Midbrain (tissue), 1 donor: ENCODE measurements at places on chromosomes 5 and 9.

DNA sequence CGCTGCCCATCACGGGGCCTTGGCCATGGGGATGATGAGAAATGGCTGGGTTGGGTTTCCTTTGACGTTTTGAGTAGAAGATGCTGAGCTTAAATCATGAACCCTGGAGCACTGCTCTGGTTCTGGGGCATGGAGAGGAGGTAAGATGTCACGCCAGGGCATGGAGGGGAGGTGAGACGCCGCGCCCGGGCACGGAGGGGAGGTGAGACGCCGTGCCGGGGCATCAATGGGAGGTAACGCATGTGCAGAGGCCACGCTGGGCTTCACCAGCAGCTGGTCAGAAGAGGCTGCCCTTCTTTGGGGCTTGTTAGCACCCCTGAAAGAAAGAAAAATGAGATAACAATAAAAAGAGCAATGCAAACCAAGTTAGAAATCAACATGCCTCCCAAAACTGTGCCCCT is 322.5 kb upstream of the IRX4 start:
- no peak for DNase-seq

DNA sequence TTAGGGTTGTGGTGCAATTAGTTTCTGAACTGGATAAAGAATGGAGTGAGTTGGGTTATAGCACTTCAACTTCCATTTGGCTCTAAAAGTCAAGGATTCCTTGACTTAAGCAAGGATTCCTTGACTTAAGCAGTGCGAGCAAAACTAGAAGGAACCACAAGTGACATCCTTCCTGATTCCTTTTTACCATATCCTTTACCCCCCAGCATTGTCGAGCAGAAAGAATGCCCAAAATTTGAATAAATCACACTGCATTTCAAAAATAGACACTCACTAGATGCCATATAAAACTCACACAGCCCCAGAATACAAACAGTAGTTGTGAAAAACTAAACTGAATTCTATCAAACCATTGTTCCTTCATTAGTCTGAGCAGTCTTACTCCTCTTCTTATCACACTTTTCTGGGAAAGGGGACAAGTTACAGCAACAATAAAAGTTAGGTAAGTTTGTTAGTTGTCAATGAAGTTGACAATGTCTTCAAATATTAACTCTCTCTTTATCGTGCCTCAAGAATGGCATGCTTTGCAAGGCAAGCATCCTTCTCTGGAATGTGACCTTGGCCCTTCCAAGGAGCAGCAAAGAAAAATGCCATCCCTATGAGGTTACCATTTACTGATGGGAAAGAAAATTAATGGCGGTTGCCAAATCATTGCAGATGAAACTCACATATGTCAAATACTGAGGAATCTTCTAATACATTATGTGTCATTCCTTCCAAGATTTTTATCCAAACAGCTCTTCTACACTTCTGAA is 273.3 kb upstream of the ANKRD55 start:
- DNase-seq: no peak

DNA sequence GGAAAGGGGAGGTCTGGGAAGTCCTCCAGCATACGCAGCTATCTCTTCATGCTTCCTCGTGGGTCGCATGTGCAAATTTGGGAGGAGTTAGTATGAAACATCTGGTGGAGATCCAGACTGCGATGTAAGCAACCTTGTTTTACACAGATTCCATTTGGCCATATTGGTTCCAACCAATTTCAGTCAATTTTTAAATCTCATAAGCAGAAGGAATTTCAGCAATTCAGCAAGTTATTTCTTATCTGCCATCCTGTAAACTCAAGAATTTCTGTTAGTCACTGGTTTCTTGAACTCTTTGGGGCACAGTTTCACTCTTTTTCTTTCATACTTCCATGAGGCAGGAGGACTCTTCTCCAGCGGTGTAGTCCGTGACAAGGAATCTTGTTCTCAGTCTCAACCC is 130.4 kb upstream of the CLINT1 start:
- no peak for DNase-seq

GRCh38 chr9:96135753-96136290 is 166.2 kb downstream of the HSD17B3 start:
- DNase-seq: no peak

- DNase-seq: no peak
Measured at GRCh38 chr5:135171336-135171735, 137.3 kb upstream of the PITX1 start.

- DNase-seq: no peak
Measured at GRCh38 chr9:136533775-136534157, 12.1 kb downstream of the NOTCH1 start.

DNA sequence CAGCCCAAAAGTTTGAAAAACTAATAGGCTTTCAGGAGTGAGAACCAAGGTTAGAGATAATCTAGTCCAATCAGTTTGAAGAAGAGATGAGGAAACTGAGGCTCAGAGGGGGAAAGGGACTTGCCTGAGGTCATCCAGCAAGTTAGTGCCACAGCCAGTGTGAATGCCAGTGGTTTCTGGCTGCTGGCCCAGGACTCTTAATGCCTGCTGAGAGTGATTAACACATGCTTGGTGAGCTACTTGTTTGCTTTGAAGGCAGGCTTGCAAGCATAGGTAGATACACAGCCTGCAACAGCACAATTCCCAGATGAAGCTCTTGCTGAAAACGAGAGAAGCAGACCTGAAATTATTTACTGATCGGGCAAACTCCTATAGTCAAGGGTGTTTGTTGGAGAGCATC is 591.6 kb upstream of the SGCD start:
- no peak for DNase-seq

DNA sequence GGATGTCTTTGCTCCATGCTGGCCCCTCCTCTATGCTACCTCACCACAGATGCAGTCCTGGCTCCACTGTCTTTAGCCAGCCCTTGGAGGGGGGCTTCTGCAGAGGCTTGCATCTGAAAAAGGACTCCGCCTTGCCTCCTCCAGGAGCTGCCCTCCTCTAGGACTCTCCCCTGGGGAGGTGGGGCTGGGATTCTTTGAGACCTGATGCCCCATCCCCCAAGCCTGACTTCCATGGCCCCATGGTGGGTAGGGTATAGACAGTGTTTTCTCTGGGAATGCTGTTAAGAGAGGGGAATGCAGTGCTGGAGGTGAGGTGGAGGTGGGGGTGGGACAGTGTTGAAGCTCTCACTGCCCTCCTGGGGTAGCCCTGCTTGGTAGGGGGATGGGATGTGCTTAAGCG is 14.3 kb downstream of the JADE2 start:
- no peak for DNase-seq

DNA sequence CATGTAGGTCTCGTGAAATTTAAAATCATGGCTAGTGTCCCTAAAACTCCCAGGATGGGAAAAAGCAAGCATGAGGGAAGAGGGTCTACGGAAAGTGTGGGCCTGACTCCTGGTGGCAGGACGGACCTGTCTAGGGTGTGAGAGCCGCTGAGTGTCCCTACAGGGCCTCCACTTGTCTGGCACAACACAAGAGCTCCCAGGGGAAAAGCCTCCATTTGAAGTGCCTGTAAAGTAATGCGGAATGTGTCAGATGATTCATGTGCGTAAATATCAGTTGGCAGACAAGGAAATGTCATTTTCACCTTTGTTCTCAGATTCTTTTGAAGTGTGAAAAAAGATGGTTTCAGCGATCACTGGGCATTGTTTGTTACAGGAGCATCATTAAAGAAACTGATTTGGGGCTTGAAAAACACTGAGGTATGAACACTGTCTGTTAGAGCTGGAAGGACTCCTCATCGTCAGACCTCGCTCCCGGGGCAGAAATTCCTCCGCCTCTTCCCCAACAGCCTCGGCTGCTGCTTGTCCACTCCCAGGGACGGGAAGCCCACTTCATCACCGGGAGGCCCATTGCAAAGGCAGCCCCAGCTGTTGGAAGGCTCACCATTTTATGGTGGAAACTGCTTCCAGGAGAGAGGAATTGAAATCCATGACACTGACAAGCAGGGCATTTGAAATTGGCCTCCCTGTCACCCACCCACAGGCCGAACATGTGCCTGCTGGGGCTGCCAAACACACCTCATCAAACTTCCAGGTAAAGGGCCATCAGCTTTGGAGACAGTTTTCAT is 240.8 kb downstream of the FSTL4 start:
- DNase-seq: no peak

DNA sequence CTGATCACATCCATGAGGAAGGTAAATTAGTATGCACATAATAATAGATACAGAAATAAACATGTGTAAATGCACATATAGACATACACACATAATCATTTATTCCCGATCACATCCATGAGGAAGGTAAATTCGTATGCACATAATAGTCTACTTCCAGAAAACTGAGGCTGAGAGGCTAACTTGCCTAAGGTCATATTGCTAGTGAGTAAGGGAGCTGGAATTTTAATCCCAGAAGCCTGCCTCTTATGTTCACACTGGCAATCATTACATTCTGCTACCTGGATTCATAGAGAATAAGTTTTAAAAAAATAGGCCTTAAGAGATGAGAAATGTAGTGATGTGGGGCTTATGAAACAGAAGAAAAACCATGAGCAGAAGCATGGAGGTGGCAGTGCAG is 716.3 kb downstream of the BRINP1 start:
- no peak for DNase-seq

- no peak for DNase-seq
Measured at GRCh38 chr5:23445573-23445972, 61.8 kb upstream of the PRDM9 start.

DNA sequence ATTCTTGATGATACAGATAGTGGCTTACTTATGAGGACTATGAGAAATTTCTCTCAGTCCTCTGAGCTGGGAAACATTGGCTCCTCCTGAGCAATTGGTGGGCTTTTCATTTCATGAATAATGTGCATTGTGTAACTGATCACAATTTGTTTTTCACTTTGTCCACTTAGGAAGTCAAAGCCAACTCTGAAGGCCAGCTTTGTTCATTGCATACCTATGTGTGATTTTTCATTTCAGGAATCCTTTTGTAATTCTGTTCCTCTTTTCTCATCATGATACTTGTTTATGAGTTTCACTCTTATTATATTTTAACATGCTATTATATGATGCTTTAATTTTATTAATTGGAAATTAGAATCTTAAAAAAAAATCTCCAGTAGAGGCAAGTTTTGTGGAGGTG is 483.0 kb downstream of the EBF1 start:
- DNase-seq: no peak

- no peak for DNase-seq
Measured at GRCh38 chr9:95822583-95823431, 52.7 kb upstream of the ERCC6L2 start.

- no peak for DNase-seq
Measured at GRCh38 chr9:20698782-20699181, 14.7 kb downstream of the FOCAD start.

DNA sequence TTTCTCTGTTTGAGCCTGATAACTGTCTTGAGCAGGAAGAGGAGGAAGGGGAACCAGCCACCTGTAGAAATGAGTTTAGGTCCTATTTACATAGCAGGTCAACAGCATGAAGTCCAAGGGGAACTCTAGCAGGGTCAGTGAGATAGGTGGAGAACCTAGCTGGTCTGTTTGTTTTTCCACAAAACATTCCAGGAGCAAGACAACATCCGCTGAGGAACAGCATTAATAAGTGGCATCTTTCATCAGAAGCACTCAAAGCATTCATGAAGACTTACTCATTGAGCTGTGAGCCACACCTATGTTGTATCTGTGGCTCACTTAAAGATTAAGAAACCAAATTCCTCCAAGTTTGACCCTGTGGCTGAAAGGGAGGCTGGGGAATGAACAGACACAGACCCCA is 115.9 kb downstream of the ACTBL2 start:
- DNase-seq: no peak

- no peak for DNase-seq
Measured at GRCh38 chr5:65125591-65126541, 355.9 kb downstream of the ADAMTS6 start.

- no peak for DNase-seq
Measured at GRCh38 chr9:95368377-95369160, 51.1 kb upstream of the FANCC start.

DNA sequence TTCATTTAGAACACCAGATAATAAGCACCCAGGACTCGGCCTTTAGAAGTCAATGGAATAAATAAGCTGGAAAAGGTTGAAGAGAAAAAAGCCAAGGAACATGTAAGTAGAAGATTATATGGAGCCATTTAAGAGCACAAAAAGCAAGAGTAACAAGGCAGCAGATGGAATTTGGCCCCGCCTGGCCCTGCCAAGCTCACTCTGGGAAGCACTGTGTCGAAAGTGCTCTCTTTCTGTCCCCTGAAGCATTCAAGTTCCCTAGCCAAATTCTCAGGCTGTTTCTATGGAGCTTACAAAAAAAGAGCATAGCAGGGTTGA is 73.0 kb upstream of the GPR151 start:
- DNase-seq: peak; percentile 76

DNA sequence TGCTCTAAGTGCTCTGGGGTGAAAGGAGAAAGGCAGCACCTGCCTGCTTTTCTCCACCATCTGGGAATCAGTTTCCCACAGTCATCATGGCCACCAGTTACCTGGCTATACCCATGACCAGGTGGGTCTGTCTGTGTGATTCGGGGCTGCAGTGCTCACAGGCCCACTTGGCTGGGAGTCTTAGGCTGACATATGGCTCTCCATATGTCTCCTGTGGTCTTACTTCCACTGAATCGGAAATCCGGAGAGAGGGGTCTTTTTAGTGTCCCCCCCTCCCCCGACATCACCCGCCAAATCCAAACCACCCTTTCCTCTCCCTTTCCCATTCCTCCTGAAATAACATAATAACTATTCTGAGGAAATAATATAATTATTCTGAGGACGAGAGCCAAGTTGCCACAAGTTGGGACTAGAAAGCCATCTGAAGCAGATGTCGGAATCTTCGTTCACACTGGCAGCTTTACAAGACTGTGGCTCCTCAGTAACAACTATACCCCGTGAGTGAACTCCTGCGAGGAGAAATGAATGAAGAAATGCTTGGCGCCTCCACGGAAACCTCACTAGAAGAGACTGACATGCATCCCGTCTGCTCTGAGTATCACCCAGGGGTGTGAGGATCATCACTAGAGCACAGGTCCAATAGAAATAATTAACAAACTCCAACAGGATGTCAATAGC is 143.4 kb downstream of the MYO10 start:
- DNase-seq: no peak

DNA sequence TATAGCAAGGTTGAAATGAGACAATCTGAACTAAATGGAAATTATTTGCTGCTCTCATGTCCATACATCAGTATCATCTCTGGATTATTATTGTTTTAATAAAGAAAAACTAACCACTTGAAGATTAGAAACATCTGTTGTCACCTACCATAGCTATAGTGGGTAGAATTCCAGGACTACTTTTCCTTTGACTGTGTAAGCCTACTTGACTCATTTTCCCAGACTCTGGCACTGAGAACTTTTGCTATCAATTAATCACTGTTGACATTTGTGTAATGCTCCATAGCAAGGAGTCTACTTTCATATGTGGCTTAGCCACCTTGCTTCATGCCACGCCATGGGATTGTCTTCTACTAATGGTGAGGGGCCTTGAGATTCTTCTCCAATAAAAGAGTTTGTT is 59.9 kb upstream of the ARRDC3 start:
- no peak for DNase-seq

DNA sequence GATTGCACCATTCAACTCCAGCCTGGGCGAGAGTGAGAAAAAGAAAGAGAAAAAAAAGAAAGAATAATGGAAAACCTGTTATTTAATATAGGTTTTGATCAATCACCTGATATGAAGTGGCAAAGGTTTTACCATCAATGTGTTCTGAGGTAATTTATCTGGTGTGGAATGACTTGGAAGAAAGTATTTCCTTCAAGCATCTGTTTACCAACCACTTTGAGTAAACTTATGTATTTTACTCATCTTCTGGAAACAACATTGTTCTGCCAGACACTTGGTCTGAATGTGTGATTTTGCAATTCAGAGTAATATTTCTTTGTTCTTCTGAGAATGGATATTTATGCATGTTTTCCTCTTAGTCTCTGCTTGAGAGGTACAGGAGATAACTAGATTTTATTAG is 24.3 kb downstream of the KIF2A start:
- no peak for DNase-seq

GRCh38 chr9:117772960-117773359 is 68.8 kb downstream of the TLR4 start:
- no peak for DNase-seq

GRCh38 chr5:78320401-78320800 is 25.9 kb upstream of the AP3B1 start:
- DNase-seq: peak; percentile 39
